Osteoblast (primary cell): ENCODE measurements at places on chromosomes 4 and X.

DNA sequence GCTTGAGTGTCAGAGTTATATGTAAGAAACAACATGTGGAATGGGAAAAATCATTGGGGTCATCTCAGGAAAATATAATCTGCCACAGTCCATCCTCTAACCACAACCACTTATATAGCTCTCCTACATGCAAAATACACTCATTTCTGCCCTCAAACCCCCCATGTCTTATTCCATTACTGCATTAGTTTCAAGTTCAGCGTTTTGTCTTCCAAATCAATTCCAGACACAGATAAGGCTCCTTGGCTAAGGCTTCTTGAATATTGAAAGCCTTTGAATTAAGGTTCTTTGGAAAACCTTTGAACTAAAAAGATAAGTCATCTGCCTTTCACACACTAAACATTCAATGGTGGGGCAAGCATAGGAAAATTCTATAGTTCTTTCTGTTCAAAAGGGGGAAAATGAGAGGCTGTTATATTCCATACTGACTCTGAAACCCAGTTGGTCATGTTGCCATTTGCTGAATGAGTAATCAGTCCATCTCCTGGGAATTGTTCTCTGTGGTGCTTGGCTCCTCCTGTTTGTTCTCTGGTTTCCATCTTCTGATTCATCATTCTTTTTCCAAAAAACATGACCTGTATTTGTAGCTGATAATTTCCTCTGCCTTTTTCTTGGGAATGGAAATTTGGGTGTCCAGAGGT lies 218.7 kb downstream of the BMPR1B start:
- DNase-seq, result peak; percentile 84

DNA sequence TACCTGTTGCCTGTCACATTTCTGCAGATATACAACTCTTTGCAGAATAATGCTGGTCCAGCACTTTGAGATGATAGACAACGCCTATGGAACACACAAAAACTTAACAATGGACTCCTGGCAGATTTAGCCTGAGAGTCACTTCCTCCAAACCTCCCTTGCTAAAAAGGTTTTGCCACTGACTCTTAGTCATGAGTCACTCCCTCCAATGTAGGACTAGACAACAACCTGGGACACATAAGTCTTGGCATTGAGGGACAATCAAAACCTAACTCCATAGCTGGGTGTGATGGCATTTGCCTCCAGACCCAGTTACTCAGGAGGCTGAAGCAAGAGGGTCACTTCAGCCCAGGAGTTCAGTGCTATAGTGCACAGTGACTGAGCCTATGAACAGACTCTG lies 22.0 kb upstream of the EIF4E start:
- peak; percentile 73 for DNase-seq

GRCh38 chrX:119758731-119759247 lies 401 bp downstream of the SOWAHD start:
- peak; percentile 67 for DNase-seq

DNA sequence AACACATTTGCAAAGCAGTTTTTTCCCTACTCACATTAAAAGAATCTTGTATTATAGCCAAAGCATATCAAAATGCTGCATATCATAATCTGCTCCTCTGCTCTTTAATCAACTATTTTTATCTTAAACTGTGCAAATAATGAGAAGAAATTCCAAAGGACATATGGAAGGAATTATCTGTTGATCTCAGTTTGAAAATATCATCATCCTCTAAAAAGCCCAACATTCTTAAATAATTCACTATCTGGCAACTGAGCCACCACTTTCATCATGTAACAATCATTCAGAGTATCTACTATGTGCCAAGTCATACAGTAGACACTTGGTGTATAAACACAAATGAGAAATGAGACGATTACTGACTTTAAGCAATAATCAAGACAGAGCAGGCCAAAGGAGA lies 63.0 kb downstream of the PRSS12 start:
- DNase-seq, result peak; percentile 72

- DNase-seq, result no peak
Measured at GRCh38 chrX:71143508-71143907, 1.1 kb upstream of the NLGN3 start.

GRCh38 chr4:8396762-8397406 lies 43.6 kb downstream of the ACOX3 start:
- DNase-seq, result no peak

GRCh38 chrX:74280759-74281158 lies 23.2 kb upstream of the ZCCHC13 start:
- no peak for DNase-seq

DNA sequence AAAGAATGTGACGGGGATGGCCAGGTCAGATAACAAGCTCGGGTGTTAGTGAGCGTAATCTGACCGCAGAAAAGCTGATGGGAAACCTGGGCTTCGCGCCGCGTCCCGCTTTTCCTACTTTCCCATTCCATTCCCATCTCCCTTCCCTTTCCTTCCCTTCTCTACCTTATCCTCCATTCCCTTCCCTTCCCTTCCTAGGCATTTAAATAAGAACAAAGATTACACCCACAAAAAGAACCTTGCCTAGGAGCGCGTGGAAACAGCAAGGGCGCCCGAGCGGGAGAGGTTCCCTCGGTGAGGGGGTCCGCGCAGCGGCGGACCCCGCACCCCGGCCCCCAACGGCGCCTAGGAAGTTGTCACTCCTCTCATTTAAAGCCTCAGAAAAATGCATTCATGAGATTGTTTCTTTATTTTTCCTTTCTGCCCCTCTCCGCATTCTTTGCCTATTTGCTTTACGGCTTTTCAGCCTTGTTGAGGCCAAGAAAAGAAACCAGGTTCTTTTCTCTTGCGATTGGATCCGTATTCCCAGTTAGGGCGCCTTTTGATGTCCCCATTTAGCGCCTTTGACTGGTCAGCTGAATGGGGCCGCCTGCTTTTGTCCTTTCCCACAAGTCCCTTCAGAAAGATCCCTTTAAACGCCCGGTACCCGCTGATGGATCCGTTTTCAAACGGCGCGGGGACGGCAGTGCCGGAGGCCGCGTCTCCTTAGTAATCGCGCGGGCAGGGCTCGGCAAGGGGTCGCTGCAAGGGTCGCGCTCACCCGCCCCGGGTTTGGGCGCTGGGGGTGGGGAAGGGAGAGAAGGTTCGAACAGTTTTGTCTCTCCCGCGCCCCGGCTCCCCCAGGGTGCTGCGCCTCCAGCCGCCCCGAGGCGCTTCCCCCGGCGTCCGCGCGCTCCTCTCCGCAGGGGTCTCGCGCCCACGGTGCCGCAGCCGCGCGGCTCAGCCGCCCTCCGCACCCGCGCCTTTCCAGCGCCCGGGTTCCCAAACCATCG lies 54.1 kb upstream of the TMEM33 start:
- peak; percentile 88 for DNase-seq

- DNase-seq, result no peak
Measured at GRCh38 chrX:130419263-130419662, 17.5 kb downstream of the RBMX2 start.

DNA sequence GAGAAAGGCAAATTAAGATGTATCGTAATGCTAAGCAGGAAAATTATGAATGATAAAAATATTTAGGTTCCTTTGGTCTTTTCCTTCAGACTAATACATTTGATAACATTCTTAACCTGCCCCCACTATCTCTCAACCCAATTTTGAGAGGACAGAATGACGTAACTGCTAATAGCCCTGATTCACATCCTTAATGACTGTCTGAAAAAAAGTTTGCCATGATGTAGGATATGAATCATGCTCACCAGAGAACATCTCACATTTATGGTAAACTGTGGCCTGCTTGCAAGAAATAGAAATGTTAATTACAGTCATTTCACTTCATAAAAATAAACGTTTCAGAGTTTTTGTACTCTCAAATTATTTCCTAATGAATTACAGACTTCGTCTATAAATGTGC lies 128.0 kb upstream of the VEGFC start:
- DNase-seq, result no peak

DNA sequence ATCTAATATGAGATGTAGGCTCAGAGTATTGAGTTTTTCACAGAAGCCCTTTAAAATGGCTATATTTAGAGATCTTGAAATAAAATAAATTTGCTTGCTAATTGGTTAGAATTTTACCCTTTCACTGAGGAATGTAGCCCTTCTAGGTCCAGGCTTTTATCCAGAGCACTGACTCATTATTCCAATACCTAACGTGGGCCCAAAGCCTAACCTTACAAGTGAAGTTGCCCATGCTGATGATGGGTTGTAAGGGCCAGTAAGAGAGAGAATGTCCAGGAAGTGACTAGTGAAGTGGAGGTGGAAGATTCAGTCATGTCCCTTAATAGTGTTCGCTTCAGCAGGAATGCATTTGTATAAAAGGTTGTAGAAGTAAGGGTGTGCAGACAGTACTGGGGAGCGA lies 155.9 kb downstream of the STIM2 start:
- DNase-seq, result no peak

DNA sequence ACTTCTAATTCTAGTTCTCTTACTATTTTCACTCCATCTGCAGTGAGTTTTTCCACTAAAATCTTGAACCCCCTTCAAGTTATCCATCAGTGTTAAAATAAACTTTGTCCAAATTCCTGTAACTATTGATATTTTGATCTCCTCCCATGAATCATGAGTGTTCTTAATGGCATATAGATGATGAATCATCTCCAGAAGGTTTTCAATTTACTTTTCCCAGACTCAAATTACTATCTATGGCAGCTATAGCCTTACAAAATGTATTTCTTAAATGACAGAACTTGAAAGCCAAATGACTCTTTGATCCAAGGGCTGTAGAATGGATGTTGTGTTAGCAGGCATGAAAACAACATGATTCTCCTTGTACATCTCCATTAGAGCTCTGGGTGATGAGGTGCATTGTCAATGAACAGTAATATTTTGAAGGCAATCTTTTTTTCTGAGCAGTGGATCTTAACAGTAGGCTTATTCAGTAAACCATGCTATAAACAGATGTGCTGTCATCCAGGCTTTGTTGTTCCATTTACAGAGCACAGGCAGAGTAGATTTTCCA lies 16.1 kb upstream of the IQCM start:
- DNase-seq, result no peak

DNA sequence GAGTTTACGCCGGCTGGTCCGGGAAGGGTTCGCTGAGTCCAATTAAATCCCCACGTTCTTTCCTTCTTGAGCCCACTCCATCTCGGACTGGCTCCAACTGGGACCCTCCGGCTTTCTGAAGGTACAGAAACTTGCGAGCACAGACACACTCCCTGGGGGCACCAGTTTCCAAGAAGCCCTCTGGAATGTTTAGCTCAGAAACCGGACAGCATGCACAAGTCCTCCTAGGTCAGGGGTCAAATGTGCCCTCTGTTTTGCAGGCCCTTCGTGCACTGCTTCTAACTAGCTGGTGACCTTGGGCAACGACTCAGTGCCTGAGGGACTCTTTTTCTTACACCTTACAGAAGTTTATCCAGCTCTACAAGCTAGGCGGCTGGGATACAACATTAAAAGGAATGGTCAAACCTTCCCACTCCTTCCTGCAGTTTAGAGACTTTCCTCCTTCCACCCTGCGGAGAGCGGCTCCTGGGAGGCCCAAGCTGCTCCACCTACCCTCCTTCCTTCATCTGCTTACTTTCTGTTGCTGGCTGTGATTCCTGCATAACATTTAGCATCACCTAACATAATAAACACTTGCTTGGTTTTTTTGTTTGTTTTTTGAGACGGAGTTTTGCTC lies 275.5 kb downstream of the BCOR start:
- peak; percentile 75 for DNase-seq
